ENCODE measurements at places on chromosomes 16 and 17. TPM values are rescaled to one million over a fixed set of nuclear protein-coding genes. Genes with fewer than 3 reads are reported as not detected.

The CCL8 gene
- not detected for total RNA-seq

- DNase-seq: no peak
These were observed 25.9 kb downstream of the ZNF469 start for GRCh38 chr16:88408561-88409142.

GRCh38 chr16:23466162-23466885 is 13.3 kb upstream of the COG7 start:
- DNase-seq: peak; percentile 48

The MSLN gene
- 0.54 TPM for total RNA-seq

GRCh38 chr17:79948406-79948944 is 87.2 kb downstream of the TBC1D16 start:
- no peak for DNase-seq

DNA sequence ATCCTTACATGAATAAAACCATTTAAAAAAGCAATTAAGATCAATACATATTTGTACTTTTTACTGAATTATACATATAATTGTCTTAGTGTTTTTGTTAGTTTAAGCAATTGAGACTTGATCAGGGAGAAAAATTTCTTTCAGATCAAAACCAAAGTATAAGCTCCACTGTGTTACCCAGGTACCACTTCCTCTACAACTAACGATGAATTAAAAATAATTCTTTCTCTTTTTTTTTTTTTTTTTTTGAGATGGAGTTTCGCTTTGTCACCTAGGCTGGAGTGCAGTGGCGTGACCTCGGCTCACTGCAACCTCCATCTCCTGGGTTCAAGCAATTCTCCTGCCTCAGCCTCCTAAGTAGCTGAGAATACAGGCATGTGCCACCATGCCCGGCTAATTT is 6.8 kb downstream of the FBXO47 start:
- DNase-seq: no peak

DNA sequence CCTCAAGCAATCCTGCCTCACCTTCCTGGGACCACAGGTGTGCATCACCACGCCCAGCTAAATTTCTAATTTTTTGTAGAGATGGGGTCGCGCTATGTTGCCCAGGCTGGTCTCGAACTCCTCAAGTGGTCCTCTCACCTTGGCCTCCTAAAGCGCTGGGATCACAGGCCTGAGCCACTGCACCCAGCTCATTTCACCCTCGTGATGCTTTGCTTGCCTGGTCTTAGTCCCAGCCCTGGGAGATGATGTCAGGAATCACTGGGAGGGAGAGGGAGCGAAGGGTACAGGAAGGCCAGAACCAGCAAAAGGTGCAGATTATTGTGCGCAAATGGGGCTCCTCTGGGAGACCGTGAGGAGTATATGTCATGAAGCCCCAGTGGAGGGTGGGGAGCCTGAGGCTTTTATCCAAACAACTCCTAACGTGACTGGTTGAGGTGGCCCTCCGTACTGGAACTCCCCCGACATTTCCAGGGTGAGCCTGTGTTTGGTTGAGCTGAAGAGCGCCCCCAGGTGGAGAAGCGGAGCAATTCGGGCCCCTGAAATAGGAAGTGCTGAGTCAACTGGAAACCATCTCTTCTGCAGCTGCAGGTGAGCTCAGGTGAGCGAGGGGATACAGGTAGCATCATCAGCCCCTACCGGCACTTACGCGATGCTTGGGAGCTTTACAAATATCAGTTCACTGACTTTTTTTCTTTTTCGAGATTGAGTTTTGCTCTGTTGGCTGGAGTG is 41.2 kb upstream of the HAPSTR1 start:
- no peak for DNase-seq

GRCh38 chr17:55347341-55347740 is 74.3 kb downstream of the MMD start:
- DNase-seq: no peak

GRCh38 chr16:82079892-82080291 is 44.8 kb downstream of the HSD17B2 start:
- DNase-seq: no peak

GRCh38 chr16:27193300-27193990 is 9.9 kb upstream of the KDM8 start:
- DNase-seq: no peak

The HS3ST2 gene
- 0.14 TPM for total RNA-seq

DNA sequence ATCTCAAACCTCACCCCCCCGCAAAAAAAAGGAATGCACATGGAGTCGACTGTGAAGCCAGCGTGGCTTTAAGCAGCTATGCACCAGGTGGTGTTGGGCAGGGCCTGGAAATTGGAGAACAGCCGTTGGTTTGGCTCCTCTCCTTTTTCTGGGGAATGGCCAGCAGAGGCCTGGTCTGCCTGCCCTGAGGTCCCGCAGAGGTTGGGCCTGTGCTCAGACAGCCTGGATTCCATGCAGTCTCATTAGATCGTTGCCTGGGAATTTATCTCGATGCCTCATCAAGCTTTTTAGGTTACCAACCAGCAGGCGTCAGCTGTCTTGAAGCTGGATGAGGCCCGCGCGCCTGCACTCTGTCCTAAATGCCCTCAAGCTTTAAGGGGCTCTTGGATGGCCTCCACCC is 9.8 kb downstream of the SLC12A3 start:
- DNase-seq: no peak

DNA sequence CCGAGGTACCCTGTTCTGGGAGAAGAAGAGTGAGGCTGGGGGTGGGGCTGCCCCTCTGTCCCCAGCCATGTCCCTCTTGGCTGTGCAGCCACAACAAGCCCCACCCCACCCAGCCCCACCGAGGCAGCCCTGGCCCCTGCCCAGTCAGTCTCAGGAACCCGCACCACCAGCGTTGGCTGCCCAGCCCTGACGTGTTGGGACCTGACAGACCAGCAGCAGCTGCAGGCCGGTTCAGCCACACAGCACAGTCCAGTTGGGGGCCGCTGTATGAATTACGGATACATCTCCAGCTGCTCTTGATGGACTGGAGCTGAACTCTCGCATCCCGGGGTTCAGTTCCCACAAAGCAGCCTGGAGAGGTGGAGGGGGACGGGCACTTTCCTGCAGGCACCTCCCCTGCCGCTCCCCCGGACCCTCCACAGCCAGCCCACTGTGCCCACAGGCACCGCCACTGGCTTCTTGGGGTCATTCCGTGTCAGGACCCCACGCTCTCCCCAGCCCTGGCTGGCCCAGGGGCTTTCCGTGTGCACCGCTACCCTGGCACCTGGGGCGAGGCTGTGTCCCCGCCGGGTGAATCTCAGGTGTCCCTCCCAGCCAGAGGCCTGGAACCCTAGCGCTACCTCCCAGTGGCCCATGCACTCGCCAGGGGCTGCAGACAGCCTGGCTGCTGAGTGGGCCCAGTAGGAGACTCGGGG is 7.1 kb downstream of the CDH15 start:
- DNase-seq: no peak

DNA sequence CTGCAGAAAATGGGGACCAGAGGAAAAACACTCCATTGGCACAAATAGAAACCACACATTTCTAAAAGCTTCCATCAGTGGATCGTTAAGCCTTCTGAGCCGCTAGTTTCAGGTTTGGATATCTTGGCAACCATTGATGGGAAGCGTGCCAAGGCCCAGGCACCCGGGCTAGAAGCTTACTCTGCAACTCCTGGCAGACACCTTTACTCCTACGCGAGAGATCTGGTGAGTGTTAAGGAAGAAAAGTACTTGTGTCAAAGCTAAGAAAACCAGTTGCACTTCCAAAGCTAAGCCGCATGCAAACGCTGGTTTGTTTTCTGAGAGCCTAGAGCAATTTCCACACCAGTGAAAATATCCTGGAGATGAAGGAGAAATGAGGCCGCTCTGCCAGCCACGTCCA is 472.4 kb downstream of the PMP22 start:
- DNase-seq: no peak

The LITAF gene
- 58.2 TPM for total RNA-seq

GRCh38 chr16:11611871-11612664 is 25.3 kb upstream of the LITAF start:
- DNase-seq: no peak

- DNase-seq: no peak
These were observed at the start of gene TMEM114 for GRCh38 chr16:8589900-8590688. TSS of gene TMEM114 (minus strand) at chr16:8590511. CDS start at chr16:8589838, 673 bp downstream.

- no peak for DNase-seq
These were observed 122.2 kb downstream of the IRX5 start for GRCh38 chr16:55052741-55053415.

GRCh38 chr16:2194852-2195321 is 1.5 kb downstream of the CASKIN1 start:
- DNase-seq: peak; percentile 59

DNA sequence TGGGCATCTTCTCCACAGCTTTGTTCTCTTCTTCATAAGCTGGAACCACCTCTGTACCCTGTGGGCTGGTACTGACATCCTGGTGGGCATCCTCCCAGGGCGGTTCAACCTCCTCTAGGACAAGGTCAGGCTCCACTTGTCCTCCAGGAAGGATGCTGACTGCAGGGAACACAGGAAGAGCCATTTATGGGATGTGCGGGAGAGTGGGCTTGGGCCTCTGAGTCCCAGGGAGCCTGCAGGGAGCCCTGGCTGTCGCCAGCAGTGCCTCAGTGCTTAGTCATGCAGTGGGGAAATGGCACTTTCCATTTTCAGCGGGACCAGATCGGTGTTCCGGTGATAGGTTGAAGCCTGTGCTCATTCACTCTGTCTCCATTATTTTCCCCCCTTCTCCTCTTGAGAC is 20.5 kb downstream of the CNGB1 start:
- DNase-seq: no peak

Measured in NCI-H460 (cell line).